NCI-H1105 (cell line): ENCODE measurements at places on chromosomes 6 and 20.
A peak's percentile ranks its signal among the peaks of the same experiment; 100 is the strongest.

DNA sequence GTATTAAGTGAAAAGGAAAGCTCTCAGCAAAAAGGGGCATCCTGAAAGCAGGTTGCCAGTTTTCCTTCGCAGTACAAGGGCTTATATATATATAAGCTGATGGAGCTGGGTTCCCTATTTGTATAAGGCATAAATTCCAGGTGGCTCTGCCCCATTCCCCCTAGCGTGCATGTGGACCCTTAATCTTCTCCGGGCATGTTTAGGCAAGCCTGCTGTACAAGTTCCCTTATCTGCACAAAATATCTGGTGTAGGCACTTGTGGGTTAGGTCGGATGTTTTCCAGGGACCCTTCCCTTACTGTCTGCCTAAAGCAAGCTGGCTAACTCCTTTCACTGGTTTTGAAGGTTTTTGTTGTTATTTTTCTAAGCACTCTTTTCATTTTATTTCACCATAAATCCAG is 140.7 kb downstream of the FUT9 start:
- DNase-seq, result peak; percentile 39

DNA sequence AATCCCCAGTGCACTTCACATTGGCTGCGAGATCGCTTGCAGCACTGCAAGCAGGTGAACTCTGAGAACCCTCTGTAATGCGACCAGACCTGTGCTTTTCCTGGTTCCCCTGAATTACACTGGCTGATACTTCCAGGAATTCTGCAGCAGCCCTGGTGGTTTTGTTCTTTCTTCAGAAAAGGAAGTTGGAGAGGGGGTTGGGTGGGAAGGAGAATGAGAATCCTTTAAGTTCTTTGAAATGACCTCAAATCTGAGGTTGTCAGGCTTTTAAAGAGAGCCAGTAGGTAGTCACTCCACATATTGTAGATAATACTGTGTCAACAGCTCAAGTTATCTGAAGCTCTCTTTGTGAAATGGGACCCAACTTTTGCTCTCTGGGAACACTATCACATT is 62.4 kb downstream of the GCNT2 start:
- DNase-seq, result no peak

GRCh38 chr20:44095831-44096230 is 91.2 kb downstream of the JPH2 start:
- DNase-seq, result no peak

DNA sequence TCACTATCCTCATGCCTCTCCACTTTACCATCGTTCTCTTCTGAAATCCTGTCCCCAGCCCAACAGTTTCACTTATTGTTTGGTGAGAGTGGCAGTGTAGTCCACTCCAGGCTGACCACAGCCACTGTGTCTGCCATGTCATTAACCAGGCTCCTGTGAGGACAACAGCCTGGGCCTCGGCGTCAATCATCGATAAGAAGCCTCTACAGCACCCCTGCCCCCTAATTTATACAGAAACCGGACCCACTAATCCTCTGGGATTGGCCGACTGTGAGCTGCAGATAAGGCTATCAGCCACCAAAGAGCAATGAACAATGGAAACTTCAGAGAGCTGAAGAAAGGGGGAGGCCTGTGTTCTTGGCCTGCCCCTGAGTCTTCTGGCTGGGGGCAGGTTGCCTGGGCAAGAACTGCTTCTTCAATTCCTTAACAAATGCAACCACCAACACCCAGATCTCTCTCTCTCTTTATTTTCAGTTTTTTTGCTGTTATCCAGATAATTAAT is 3.4 kb downstream of the EGFL8 start:
- DNase-seq, result no peak

DNA sequence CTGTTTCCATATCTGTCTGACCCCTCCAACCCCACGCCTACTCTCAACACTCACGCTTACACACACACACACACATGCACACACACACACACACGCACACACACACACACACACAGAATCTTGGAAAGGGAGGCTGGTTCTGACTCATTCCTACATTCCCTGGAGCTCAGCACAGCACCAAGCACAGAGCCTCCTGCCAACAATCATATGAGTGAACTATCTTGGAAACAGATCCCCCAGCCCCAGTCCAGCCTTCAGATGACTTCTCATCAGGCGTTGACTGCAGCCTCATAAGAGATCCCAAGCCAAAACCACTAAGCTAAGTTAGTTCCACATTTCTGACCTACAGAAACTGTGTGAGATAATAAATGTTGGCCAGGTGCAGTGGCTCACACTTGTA is 14.1 kb upstream of the HCK start:
- DNase-seq, result no peak

DNA sequence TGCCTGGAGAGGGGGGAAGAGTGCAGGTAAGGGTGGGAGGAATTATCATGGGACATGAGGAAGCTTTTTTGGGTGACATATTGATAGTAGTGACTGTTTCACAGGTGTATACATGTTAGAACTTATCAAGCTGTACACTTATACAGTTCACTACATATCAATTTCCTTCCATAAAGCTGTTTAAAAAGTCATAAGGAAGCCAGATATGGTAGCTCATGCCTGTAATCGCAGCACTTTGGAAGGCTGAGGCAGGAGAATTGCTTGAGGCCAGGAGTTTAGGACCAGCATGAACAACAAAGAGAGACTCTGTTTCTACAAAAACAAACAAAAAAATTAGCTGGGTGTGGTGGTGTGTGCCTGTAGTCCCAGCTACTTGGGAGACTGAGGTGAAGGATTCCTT is 21.7 kb downstream of the ZSCAN12 start:
- DNase-seq, result no peak

GRCh38 chr6:156511051-156511450 is 266.1 kb upstream of the ARID1B start:
- no peak for DNase-seq

GRCh38 chr6:89506716-89507617 is 74.0 kb downstream of the ANKRD6 start:
- DNase-seq, result no peak

DNA sequence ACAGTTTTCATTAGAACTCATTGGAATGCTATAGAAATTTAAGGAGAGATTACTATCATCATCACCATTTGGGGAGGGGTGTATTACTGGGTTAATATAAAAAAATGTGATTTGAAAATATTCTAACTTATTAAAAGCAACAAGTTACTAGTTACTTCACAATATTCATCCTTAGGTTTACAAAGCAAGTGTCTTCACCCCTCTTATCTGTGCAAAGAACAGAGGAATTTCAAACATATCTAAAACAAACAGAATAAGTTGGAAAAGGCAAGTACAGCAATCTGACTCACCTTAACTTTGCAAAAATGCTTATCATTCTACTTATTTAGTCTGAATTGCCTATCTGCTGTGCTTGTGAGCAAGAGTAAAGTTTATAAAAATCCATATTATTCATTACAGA is 32.9 kb downstream of the DCBLD1 start:
- DNase-seq, result no peak

DNA sequence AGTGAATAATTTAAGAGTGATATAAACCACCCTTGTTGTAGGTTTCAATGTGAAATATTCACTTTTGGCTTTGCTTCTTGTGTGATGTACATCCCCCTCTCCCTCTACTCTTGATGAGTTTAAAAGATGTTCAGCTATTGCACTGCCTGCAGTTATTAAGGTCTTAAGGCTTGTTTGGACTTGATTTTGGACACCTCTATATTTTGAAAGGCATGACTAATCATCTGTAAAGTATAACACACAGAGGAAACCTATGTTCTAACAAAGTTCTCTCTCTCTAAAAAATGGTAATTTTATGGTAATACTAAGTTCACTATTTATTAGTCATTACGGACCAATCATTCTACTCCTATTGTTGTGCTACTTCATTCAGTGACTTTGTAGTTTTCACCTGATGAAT is 1719.9 kb downstream of the GRIK2 start:
- no peak for DNase-seq
